ENCODE measurements at places on chromosomes 11 and 22.

- no peak for DNase-seq
These were observed 145.9 kb downstream of the GRIK4 start for GRCh38 chr11:120657306-120658070.

DNA sequence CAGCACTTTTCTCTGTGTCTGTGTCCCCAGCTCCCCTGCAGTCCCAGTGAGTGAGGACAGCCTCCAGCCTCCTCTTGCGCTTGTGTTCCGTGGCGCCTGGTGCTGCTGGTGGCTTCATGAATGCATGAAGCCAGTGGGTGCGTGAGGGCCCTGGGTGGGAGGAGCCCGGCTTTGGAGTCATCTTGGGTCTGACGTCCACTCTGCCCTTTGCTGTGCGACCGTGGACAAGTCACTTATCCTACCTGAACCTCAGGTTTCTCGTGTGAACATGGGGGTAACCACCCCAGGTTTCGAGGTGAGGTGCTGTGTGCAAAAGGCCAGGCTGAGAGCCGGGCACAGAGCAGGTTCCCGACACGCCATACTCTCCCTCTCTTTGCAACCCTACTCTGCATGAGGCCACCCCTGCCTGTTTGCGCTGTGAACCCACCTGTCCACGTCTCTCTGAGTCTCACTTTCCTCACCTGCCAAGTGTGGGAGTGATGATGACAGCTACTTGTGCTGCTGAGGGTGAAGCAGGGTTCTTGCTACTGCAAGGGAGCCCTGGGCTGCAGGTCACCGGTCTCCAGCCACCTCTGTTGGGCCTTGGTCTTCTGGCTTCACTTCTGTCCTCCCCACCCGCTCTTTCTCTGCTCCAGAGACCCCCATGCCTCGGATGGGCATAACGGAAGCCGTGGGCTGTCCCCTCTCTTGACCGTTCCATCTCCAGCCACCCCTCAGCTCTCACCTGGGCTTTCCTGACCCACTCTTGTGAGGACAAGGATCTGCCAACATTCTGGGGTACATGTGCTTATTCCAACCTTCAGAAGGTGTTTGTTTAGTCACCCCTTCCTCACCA lies 537.6 kb downstream of the TBC1D22A start:
- DNase-seq = no peak

- DNase-seq = no peak
These were observed 15.0 kb downstream of the SLC43A1 start for GRCh38 chr11:57500515-57500914.

DNA sequence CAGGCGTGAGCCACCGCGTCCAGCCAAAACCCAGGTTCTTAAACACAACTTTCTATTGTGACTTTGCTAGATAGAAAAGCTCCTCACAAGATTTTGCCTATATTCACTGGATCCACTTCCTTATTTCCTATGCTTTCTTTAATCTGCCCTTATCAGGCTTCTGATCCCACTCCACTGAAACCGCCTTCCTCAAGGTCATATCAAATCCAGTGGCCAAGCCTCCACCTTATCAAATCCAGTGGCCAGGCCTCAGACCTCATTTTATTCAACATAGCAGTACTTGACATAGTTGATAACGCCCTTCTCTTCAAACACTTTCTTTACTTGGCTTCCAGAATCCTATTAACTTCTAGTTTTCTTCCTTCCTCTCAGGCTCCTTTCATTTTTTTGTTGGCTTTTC lies 29.5 kb downstream of the DIXDC1 start:
- DNase-seq = no peak

GRCh38 chr11:73916435-73916834 lies 34.4 kb upstream of the DNAJB13 start:
- no peak for DNase-seq

DNA sequence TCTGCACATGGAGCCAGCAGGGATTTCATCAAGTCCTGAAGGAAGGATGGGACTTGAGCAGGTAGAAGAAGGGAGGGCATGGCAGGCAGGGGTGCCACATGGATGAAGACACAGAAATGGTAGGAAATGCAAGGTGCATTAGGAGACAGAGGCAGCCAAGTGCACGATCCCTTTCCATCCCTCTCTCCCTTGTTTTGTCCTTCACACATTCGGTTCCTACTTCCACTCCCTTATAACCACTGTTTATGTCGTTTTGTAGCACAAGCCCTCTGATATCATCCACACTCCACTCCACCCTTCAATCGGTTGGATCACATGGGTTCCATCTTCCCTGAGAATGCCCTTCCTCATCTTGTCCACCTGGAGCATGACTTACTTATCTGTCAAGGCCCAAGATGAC lies 35.2 kb downstream of the IFT27 start:
- DNase-seq = no peak

GRCh38 chr11:83441171-83441570 lies 155.0 kb upstream of the CCDC90B start:
- no peak for DNase-seq

GRCh38 chr11:26608507-26609146 lies 36.6 kb upstream of the MUC15 start:
- no peak for DNase-seq

- no peak for DNase-seq
These were observed 34.4 kb upstream of the CALCB start for GRCh38 chr11:15038963-15039362.

DNA sequence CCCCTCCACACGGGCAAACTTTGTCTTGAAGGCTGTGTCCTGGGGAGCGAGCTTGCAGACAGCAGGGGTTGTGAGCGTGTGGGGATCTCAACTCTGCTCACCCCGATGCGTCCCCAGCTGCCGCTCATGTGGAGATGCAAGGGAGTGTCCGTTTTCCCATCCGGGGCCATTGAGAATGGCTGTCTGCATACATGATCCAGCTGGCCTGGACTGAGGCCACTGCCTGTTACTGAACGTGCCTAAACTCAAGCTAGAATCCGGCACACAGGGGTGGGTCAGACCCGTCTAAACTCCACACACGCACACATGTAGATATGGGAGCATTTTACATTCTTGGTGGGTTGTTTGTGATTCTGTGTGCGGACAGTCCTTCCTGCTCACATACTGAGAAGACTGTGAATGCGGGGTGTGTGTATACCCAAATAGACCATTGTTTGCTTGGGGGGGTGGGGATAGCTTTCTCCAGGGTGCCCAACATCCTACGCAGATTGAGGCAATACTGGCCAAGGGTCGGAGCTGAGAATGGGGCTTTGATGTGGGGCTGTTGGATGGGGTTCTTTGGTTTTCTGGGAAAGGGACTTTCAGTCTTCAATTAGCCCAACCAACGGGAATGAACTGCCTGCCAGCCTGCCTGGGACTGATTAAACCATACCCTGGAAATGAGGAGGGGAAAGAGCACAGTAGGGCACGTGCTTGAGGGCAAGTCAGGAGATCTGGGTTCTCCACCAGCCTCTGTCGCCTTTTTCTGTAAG lies 60.4 kb downstream of the ST3GAL4 start:
- no peak for DNase-seq

Measured in stimulated activated CD4-positive, alpha-beta T cell treated with anti-CD3 and anti-CD28 coated beads, Interleukin-4, amount 100 ng/mL, for 48 hours (primary cell).